Hepatocyte (in vitro differentiated cells): ENCODE measurements at places on chromosomes 5 and 9.

DNA sequence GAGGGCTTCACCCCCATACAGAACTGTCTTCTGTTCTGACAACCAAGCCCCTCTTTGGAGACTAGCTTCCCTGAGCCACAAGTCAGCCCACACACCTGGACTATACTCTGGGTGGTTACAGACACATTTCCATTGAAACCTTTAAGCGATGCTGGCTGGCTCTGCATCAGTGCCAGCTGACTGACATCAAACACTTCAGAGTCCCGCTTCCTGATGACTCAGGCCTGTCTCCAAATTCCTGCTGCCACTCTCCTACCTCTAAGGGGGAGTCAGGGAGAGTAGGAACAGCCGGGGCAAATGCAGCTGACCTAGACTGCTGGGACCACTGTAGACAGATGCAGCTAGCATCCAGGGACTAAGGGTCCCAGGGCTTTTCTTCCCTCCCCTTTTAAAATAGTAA lies 59.4 kb downstream of the SIL1 start:
- DNase-seq: no peak

DNA sequence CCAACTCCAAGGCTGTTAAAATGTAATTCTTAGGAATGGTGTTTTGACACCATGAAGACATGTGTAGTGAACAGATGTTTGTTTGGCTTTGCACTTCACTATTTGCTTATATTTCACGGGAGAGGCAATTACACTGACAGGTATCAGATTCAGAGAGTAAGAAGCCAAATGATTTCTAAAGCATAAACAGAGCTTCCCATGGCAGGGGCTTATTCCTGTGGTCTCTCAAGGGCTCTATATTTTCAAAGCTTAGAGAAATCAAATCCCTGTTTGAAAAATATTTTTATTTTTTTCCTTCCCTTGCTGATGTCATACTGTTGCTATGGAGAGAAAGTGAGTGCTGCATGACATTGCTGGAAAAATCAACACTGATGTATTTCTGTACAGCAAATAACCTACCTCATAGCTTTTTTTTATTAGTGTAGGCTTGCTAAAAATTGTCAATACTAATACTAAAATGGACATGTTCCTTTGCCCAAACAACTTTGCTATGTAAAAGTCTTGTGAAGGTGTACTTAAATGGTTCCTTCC lies 161.4 kb downstream of the GIN1 start:
- peak; percentile 7 for DNase-seq

GRCh38 chr9:14868772-14869583 lies 41.2 kb downstream of the FREM1 start:
- DNase-seq: no peak

DNA sequence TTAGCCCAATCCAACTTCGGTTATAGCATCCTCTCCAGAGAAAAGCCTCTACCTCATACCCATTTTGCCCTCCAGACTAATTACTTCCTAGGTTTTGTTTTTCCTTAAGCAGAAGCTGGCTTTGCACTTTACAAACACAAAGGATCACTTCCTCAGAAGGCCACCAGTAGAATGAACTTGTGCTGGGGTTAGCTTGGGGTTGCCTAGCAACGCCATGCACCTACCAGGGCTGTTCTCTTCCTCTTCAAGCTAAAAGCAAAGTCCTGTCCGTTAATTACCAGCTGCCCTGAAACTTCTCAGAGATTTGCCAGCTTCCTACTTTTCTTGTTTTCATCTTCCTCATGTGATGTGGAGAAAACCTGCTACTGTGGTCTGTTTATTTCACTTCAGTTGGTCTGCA lies 132.0 kb upstream of the WWC1 start:
- peak; percentile 53 for DNase-seq

DNA sequence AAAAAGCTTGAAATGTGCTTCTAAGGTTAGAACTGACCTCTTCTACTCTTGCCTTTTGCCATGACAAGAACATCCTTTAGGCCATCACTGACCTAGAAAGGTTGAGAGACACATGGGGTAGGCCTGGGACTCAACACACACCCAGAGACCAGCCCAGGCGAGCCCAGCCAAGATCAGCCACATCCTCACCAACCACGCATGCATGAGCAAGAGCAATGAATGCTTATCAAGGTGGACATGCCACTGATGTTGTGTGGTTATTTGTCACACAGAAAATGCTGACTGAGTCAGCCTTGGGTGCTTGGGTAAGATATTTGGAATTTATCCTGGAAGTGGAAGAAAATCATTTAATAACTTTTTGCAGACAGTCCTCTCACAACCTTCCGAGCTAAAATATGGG lies 39.4 kb downstream of the SMIM23 start:
- no peak for DNase-seq

DNA sequence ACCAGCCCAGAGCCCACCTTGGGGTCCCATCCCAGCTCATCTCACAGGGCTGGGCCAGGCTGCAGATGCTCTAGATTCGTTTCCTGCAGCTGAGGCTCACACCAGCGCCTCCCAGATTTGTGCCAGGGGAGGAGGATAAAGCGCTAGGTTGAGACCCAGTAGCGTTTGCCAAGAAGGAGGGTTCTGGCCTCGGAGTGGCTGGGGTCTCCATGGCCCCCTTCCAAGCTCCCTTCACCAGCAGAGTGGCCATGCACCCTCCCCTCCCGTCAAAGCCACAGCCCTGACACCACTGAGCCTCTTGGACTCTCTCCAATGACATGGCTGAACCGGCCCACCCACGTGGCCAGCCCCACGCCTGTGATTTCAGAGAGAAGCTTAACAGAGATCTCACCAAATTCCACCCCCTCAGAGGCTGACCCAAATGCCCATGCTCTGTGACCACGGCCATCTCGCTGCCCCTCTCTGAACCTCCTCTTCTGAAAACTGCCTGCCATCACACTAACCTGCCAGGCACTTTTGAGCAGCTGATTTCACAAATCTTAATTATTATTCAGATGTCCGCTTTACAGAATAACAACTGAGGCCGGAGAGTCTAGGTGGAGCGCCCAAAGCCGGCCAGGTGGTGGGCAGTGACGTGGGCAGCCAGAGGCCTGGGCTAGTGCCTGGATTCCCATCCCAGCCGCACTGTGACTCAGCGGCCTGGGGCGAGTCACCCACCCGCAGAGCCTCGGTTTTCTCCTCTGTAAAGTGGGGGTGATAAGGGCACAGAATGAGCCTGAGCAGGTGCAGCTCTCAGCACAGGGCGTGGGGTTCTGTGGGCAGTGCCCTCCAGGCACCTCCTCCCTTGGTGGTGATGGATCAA lies 155.7 kb downstream of the C9orf50 start:
- no peak for DNase-seq

- peak; percentile 94 for DNase-seq
Measured at GRCh38 chr5:175534070-175534932, 55.9 kb downstream of the SFXN1 start.

DNA sequence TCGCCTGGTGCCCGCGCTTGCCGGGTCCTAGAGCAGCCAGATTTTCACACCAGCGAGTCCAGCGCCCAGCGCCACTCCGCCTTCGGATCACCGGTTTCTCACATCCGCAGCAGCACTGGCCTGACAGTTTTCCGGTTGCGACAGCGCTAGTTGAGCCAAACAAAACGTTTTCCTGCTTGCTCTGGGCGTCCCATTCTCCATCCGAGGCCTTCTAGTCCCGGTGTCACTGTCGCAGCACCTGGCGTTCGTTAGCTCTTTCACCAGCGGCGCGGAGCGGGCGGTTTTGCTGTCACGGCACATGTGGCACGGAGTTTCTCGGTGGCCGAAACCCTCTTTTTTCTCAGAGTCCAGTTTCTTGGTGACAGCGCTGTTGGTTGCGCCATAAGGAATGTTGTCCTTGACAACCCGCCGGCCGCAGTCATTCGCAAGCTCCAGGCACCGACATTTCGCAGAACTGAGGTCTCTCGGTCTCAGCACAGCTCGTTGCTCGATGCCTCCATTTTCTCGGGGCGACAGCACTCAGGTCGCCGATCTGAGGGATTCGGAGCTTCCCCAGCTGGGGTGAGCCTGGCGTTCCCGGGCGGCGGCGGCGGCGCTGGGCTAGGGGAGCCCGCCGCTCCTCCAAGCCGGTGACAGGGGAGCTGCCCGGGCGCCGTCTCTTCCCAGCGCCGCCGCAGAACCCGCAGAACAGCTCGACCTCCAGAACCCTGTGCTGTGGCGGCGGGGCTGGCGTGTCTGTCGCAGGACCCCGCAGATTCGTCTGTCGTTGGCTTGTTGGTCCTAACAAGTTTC lies 47.8 kb downstream of the ANXA2R start:
- peak; percentile 79 for DNase-seq

- no peak for DNase-seq
Measured at GRCh38 chr5:81016116-81016515, 56.0 kb downstream of the RASGRF2 start.

GRCh38 chr9:76699971-76700370 lies 64.3 kb upstream of the PCA3 start:
- DNase-seq: no peak

GRCh38 chr9:88358723-88359122 lies 29.5 kb upstream of the SPIN1 start:
- DNase-seq: no peak

DNA sequence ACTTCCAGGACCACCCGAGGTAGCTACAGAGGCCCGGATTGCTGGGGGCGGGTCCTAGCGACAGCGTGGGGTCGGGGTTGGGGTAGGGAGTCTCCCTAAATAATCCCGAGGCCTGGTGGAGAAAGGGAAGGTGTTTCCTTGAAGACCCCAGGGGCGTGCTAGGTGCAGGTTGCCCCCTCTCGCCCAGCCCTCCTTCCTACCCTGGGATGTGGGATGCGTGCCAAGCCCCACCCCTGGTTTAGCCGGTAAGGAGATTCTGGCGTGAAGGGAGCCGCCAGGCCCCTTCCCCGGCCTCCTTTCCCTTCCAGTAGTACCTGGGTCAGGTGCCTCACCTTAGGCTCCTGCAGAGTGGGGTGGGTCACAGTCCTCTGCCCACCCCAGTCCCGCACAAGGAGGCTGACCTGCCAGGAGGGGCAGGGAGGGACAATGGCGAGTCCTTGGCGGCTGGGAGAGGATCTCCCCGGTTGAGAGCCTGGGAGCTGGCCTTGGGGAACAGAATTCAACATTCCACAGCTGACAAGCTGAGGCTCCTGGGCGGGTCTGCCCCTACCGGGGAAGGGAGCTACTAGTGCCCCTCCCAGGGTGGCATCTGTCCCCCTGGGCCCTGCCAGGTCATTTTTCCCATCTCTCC lies 674 bp downstream of the TSPAN17 start:
- peak; percentile 71 for DNase-seq

DNA sequence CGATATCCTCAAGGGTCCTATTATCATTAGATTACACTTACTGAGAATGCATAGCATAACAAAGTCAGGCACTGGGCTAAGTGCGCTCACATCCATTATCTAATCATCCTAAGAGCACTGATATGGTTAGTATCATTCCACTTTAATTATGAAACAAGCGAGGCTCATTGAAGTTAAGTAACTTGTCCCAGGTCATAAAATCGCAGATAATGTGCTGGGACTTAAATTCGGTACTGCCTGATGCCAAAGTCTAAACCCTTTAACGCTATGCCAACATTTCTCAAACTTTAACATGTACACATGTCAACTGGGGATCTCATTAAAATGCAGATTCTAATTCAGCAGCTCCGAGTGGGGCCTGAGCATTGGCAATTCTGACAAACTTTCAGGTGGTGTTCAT lies 204.7 kb downstream of the PTTG1 start:
- DNase-seq: no peak

GRCh38 chr5:151592855-151593408 lies 1.8 kb upstream of the FAT2 start:
- DNase-seq: peak; percentile 77

DNA sequence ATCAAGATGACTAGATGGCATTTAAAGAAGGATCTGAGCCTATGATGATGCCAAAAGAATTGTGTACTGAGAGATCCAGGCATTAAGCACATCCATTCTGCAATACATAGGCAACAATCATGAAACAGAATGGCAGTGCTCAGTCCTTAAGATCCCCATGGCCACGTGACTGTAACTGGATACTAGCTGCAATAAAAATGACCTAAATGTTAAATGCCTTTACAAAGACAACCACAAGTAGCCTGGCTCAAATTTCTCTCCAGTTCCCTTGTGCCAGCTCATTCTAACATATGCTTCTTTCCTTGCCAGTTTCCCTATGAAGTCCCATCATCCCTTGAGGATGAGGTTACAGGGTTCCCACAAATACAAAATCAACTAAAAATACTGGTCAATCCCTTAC lies 148.3 kb upstream of the GHR start:
- no peak for DNase-seq

DNA sequence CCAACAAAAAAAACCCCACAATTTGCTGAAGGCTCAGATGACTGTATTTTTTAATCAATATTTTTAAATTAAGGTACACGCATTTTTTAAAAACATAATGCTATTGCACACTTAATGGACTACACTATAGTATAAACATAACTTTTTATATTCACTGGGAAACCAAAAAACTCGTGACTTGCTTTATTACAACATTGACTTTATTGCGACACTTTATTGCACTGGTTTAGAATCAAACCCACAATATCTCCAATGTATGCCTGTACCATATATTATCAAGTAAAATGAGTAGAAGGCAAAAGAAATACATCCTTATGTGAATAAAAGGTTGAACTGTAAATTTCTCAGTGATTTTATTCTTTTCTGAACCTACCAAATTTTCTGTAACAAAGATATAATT lies 53.7 kb downstream of the RICTOR start:
- no peak for DNase-seq

- peak; percentile 93 for DNase-seq
Measured at GRCh38 chr9:82961504-82962125, 101.3 kb downstream of the RASEF start.

- DNase-seq: no peak
Measured at GRCh38 chr5:52119768-52120167, 667.9 kb upstream of the ITGA1 start.

DNA sequence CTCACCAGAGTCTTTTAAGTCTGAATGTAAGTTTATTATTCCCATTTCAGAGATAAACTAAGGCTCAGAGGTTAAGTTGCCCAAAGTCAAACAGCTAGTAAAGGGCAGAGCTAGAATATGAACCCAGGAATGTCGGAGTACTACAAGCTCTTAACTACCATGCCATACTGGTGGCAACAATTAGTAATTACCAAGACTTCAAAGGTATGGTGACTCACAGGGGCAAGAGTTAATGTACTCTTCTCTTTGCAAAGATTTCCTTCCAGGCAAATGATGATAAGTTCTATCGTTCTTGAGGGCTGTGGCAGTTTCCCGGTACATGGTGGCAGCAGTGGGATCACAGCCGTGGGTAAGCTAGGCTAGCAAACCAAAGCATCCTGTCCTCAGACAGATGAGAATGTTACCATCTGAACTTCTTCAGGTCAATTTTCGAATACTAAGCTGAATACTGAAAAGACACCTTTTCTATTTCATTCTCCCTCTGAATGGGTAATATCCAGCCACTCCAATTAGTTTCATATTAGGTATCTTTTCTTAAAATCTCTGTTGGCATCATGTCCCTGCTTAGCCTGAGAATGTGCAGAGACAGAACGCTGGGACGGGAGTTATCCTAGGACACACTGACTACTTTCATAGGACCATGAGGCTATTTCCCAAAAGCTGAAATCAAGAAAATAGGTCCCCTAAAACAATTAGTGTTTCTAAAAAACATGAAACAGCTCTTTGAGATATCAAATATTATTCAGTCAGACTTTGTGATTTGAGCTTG lies 117.0 kb upstream of the NR5A1 start:
- no peak for DNase-seq

GRCh38 chr5:4643190-4643589 lies 496.9 kb upstream of the ADAMTS16 start:
- no peak for DNase-seq
